ENCODE measurements at places on chromosomes 11 and 22. TPM values are rescaled to one million over a fixed set of nuclear protein-coding genes. Genes with fewer than 3 reads are reported as not detected.

DNA sequence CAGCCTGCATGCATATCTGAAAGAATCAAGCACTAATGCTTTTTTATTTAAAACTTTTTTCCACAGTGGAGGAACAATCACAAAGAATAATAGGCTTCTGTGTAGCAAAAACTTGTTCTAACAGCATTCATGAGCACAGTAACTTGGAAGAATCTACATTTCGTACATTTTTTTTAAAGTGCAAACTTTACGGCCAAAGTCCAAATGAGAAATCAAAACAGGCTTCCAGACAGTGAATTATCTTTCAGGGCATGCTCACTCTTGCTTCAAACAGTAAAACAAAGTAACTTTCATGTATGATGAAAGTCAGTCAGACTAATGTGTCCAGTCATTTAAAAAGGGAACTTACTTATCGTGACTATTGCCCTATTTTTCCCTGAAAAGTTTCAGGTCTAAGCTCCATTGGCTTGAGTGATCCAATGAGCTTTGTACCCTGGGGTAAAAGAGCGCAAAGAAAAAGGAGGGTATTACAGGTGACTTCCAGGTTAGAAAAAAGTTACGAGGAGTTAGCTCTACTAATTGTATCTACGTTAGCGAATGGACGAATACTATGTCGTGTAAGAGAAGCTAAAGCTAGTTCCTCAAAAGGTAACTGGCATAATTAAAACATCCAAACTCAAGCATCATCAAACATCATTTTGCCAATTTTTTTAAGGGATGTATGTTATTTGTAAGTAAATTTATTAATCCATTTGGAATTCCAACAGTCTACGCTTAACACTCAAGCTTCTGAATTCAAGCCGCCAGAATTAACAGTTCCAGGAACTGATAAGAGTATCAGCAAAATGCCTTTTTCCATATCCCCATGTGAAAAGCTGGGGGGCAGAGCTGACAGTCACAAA is 1.7 kb downstream of the PICALM start:
- no peak for DNase-seq

DNA sequence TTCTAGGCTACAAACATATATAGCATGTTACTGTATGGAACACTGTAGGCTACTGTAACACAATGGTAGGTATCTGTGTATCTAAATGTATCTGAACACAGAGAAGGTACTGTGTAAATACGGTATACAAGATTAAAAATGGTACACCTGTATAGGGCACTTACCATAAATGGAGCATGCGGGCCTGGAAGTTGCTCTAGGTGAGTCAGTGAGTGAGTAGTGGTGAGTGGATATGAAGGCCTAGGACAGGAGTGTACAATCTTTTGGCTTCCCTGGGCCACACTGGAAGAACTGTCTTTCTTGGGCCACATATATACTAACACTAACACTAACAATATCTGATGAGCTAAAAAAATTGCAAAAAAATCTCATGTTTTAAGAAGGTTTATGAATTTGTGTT is 21.4 kb downstream of the RNF141 start:
- no peak for DNase-seq

DNA sequence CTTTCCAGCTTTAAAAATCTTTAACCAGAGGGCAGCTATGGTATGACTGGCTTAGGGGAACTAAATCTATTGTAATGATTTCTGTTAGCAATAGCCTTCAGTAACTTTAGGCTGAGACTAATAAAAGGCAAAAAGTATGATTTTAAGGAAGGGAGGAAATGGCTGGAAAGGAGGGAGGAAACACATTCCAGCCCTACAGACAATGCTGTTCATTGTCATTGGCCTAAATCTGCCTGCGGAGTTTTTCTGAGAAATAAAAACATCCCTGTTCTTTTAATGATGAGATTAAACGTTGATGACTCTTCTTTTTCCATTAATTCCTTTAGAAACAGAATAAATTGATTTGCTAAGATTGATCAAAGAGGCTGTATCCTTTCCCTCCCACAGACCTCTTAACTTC is 99.6 kb upstream of the GRAMD1B start:
- no peak for DNase-seq

DNA sequence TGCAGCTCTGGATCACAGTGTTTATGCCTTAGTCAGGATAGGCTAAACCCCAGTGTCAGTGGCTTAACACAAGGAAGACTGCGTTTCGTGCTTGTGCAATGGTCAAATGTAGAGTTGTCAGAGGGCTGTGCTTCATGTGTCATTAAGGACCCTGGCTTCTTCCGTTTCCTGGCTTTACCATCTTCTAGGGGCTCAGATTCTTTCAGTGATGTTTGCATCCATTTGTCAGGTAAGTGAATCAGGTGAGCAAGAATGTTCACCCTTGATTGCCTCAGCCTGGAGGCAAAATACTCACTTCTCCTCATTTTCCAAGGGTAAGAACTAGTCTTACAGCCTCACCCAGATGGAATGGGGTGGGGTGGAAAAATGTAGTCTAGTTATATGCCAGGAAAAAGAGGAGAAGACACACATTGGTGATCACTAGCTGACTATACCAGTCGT is 20.5 kb upstream of the AMOTL1 start:
- DNase-seq = no peak

DNA sequence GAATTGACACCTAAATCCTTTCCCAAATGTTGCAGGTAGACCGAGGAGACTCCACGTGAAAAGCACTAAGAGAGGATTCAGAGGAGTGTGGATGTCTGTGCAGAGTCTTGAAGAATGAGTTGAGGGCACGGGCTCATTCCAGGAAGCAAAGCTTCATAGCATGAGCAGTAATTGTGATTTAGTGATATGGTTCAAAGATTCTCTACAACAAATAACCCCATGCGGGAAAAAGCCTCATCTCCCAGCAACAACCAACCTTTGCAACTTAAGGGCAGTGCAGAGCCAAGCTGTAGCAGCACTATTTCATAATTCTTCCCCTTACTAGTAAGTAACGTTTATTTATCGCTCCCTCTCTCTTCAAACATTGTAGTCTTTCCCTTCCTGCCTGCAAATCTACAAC is 87.5 kb upstream of the CLMP start:
- DNase-seq = no peak

Gene OR5P2
- not detected for total RNA-seq

Gene CHRM4
- 2.6 TPM for total RNA-seq

DNA sequence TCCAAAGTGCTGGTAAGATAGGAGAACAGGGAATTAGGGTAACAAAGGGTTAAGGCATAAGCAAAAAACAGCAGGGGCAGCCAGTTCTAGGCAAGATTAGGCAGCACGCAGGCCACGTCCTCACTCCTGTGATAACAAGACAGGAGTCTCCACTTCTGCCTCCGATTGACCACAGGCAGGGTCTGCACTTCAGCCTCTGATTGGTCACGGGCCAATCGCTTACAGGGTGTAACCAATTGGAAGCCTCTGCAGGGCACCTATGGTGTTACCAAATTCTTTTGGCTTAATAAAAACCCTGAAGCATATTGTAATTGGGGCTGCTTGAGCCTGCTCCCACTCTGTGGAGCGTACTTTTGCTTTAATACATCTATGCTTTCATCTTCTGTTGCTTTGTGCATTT is 12.2 kb upstream of the GSTP1 start:
- no peak for DNase-seq

- no peak for DNase-seq
Measured at GRCh38 chr11:10727146-10727851, 23.7 kb upstream of the CTR9 start.

- DNase-seq = no peak
Measured at GRCh38 chr11:69328231-69328630, 34.3 kb downstream of the MYEOV start.

GRCh38 chr11:14905104-14906033 is 13.3 kb upstream of the CYP2R1 start:
- DNase-seq = peak; percentile 63

Gene RNF214
- 26.3 TPM for total RNA-seq

- no peak for DNase-seq
Measured at GRCh38 chr11:26229981-26230380, 101.9 kb upstream of the ANO3 start.

DNA sequence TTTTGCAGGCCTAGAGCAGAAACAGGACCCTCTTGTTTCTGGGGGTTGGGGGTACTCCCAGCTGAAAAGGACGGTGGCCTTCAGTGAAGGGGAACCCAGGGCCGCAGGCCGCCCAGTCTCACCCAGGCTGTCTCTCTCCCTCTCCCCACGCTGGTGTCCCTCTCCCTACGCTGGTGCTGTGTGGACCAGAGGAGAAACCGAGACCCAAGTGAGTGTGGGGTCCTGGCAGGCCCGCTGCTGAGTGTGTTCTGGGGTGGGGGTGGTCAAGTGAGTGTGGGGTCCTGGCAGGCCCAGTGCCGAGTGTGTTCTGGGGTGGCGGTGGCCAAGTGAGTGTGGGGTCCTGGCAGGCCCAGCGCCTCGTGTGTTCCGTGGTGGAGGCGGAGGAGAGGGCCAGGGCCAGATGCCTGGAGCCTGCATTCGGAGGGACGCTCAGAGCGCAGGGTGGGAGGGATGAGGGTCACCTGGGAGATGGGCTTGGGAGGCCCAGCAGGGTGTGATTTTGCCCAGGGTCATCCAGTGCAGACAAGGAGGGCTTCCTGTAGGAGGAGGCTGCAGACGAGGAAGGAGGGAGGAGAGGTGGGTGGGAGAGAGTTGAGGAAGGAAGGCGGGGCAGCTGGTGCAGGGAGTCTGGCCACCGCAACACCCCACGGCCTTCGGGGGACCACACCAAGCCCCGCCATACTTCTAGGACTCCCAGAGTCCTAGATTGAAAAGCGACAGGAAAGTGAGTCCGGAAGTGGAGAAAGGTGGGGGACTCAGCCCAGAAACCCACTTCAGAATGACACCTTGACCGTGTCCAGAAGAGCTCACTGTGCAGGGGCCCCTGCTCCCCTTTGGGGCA is 10.3 kb downstream of the TNNT3 start:
- DNase-seq = no peak

DNA sequence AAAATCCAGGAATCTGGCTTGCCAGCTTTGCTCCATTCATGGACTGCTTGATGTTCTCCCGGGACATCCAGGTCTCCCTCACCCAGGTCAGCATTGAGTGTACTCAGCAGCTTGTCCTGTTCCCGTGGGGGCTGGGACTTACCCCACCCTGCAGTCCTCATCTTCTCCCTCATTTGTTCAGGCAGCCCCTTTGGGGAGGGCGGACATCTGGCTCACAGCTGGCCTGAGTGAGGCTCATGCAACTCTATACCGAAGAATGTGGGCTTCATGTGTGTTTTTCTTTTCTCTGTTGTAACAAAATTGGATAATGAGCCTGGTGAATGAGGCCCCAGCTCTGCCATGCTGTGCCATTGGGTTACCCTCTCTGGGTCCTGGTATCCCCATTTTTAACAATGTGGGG is 227.7 kb upstream of the TENM4 start:
- DNase-seq = no peak

Gene MS4A6A
- total RNA-seq = 3.3 TPM

DNA sequence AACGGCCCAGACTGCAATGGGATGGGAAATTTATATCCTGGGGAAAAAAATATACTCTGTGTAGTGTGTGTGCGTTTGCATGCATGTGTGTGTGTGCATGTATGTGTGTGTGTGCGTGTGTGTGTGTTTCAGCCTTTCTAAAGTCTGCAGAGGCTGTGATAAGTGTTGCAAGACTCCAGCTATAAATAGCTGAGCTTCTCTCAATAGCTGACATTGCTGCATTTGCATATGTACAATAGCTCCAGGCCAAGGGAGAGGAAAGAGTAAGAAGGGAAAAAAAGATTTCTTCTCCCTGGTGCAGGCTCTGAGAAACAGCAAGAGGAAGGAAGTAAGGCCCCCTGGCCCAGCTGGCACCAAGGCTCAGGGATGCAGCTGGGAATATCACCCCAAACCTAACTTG is 483.0 kb downstream of the MN1 start:
- no peak for DNase-seq

Gene LRRC56
- total RNA-seq = 1.5 TPM

DNA sequence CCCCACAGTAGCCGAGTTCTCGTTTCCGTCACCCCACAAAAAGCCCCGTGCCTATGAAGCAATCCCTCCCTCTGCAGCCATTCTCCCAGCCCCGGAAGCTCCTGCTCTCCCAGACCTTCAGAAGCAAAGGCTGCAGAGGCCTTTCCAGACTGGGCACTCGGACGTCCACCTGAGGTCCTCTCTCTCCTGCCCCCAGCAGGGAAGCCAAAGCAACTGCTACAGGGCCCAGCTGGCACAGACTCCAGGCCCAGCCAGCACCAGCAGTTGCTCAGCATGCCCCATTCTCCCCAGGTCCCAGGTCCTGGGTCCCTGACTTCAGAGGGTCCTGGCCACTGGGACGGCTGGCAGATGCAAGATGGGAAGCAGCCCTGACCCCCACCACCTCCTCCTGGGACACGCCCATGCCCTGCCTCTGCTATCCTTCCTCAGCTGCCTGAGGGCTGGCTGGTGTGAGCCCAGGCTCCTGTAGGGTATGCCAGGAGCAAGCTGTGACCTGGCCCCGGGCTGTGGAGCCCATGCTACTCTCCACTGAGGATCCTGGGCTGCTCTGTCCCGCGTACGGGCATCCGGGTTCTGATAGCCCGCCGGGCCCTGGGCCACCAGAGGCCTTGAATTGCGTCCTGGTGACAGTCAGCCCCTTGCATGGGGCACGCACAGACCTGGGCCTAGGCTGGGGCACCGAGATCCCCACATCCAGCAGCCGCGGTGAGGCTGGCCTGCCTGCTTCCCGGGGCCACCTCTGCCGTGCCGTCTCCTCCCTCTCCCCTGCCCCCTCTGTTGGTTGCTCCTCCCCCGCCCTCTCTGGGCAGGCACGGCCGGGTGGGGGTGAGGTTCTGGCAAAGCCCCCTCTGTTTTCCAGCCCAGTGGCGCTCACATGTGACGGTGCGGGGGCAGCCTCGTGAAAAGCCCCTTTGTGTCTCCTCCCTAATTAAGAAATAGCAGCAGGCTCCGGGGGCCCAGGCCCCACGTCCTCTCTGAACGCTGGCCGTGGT is 1310.3 kb downstream of the BRD1 start:
- DNase-seq = peak; percentile 60

- DNase-seq = no peak
Measured at GRCh38 chr11:102485095-102485722, 32.6 kb upstream of the TMEM123 start.

Gene ZNRF3
- 13.3 TPM for total RNA-seq

- DNase-seq = no peak
Measured at GRCh38 chr11:95086836-95087570, 2.6 kb upstream of the ENDOD1 start.

GRCh38 chr11:31827455-31828206 is 16.5 kb upstream of the PAX6 start:
- DNase-seq = no peak

- no peak for DNase-seq
Measured at GRCh38 chr11:35964841-35965240, 21.0 kb downstream of the LDLRAD3 start.

Gene KCNJ4
- total RNA-seq = 1.00 TPM

DNA sequence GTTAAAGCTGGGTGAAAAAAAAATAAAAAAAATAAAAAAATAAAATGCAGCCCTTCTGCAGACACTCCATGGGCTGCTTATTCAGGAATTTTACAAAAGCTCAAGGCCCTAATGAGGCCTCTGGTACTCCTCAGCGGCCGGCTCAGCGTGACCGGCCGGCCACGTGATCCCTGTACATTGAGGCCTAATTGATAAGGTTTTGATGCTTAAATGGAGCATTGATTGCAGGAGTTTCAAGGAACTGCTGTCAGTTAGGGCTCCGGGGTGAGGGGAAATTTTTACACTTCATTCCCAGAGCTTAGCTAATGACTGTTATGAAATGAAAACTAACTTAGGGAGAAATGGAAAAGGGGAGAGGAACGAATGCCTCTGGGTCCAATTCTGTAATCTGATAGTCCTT is 368.8 kb upstream of the KIRREL3 start:
- no peak for DNase-seq

Gene GP1BB
- 13.7 TPM for total RNA-seq

Gene GAL3ST3
- total RNA-seq = 8.1 TPM

Gene ANKK1
- not detected for total RNA-seq
